ENCODE measurements at places on chromosomes 1 and 21.

- peak; percentile 64 for DNase-seq
These were observed 167.7 kb downstream of the ACTL8 start for GRCh38 chr1:17922833-17923232.

DNA sequence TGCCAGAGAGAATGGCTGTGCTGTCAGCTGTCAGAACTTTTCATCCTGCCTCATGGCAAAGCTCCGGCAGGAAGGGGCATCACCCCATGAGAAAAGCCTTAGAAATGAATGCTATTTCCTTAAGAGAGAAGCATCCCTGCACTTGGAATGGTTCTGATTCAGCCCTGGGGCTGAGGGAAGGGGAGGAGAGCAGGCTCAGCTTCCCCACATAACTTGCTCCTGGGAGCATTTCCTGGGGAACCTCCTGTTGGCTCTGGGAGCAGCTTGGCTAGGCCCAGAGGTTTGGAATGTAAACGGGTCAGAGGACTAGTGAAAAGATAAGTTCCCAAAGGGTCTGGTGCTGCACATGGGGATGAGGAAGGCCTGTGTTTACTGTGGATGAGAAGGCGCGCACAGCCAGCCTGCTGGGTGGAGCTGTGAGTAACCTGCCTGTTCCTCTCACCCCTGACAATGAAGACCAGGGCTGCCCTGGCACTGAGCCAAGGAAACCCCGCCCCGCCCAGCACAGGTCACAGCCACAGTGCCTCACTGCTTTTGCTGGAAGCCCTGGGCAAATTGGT lies 5.0 kb downstream of the PRELP start:
- DNase-seq, result peak; percentile 45

DNA sequence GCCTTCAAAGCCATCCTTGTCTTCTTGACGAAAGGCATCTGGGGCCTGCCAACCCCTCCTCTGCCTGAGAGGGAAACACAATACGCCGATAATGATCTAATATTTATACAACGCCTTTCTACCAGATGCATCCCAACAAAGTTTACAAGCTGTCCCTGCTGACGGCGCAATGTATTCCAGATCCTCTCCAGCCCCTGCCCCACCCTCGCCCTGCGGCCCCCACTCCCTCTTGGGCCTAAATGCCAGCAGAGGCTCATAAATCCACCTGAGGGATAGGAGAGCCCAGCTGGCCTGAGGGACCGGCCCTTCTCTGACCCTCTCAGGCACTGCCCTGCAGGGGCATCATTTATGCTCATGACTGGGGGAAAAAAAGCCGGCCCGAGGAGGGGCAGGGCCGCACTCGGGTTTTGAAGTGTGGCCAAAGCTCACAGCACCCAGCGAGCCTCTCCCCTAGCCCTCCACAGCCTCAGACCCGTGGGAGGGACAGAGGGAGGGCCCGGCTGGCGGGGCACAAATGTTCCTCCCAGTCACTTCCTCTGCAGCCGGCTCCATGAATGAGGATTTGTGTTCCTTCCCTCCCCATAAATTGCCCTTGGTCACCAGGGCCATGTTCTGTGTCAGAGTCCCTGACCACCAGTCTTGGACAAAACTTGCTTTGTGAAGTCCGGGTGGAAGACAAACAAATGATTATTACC lies 140.3 kb downstream of the FOXD2 start:
- DNase-seq, result no peak

DNA sequence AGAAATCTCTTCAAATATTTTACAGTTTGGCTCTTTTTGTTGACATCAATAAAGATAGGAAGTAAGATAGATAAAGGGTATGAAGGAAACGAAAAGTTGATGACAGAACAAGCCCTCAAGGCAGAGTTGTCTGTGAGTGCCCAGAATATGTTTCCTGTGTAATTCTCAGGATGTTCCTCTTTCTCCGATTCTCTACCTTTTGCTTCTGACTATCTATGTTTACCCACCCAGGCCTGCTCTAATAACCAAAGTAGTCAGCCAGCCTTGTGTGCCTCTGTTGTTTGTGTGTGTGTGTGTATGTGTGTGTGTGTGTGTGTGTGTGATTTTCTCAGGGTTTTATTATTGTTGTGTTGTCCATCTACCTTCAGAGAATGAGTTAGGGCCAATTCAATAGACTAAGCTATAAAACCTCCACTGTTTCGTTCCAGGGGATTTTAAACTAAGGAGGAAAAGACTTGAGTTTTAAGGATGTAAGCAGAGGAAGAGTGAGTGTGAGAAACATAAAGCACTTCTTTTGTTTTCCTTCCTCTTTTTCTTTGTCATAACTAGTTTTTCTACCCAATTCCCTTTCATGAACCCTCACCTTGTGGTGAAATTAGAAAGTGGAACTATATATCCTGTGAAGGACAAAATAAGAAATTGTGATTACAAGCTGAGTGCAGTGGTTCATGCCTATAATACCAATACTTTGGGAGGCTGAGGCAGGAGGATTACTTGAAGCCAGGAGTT lies 627.4 kb upstream of the NR5A2 start:
- peak; percentile 18 for DNase-seq

DNA sequence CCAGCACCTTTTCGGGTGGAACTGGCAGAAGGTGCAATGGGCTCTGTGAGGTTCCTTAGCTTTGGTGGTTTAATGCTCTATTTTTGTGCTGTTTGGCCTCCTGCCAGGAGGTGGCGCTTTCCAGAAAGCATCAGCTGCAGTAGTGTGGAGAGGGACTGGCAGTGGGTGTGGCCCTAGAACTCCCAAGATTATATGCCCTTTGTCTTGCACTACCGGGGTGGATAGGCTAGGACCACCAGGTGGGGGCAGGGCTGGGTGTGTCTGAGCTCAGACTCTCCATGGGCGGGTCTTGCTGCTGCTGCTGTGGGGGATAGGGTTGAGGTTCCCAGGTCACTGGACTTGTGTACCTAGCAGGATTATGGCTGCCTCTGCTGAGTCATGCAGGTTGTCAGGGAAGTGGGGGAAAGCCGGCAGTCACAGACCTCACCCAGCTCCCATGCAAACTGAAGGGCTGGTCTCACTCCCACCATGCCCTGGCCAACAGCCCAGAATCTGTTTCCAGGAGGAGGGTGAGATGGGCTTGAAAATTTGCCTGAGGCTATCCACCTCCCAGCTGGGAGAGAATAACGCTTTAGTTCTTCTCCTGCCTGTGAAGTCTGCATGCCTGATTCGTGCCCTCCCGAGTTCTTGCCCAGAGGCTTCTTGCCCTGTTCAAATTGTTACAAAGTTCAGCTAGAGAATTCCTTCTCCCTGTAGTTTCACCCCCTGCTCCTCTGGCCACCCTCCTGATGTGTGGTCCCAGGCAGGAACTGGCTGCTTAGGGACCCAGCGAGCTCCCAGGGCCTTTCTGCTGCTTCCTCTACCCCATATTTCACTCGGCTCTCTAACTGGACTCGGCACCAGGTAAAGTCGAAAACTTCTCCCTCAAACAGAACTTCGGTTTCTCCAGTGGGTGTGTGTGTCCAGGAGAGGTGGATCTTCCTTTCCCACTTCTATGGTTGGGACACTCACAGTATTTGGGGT lies 76.5 kb upstream of the BTG3 start:
- peak; percentile 51 for DNase-seq

GRCh38 chr1:21624571-21625389 lies 44.4 kb downstream of the RAP1GAP start:
- DNase-seq, result no peak

GRCh38 chr1:233710031-233710430 lies 96.1 kb downstream of the KCNK1 start:
- DNase-seq, result no peak

GRCh38 chr1:116763787-116764465 lies 9.7 kb downstream of the CD2 start:
- DNase-seq, result peak; percentile 68

GRCh38 chr1:47002211-47002610 lies 21.3 kb upstream of the CYP4X1 start:
- DNase-seq, result peak; percentile 12

GRCh38 chr1:5644281-5645134 lies 347.7 kb downstream of the NPHP4 start:
- no peak for DNase-seq

GRCh38 chr1:235878082-235878811 lies 11.5 kb upstream of the LYST start:
- no peak for DNase-seq

DNA sequence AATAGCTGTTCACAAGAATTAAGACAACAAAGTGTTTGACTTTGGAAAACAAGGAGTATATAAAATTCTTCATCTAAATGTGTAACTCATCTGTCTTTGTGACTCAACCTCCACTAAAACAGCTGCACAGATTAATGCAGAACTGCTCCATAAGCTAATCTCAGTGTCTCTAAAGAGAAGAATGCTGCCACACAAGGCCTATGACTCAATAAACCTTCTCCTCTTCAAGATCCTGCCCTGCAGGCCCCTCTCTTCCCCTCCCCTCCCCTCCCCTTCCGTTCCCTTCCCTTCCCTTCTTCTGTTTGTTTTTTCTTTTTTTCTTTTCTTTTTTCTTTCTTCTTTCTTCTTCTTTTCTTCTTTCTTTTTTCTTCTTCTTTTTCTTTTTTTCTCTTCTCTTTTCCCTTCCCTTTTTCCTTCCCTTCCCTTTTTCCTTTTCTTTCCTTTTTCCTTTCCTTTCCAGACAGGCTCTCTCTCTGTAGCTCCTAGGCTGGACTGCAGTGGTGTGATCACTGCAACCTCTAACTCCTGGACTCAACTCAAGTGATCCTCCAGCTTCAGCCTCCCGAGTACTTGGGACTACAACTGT lies 1052.8 kb downstream of the BRINP3 start:
- DNase-seq, result no peak

All from hematopoietic multipotent progenitor cell treated with erythropoietin and hydrocortisone succinate and interleukin-3 and kit ligand, for 6 days (in vitro differentiated cells).